ENCODE measurements at places on chromosomes 4 and X.

GRCh38 chr4:51930557-51930956 lies 87.6 kb downstream of the DCUN1D4 start:
- DNase-seq = no peak

GRCh38 chrX:38220024-38220414 lies 652 bp downstream of the SRPX start:
- no peak for DNase-seq

GRCh38 chr4:832536-832935 lies 6.6 kb upstream of the CPLX1 start:
- no peak for DNase-seq

GRCh38 chr4:6984612-6985425 lies 58.4 kb upstream of the TADA2B start:
- no peak for DNase-seq

- no peak for DNase-seq
Observed at GRCh38 chr4:102342404-102343074, 2.7 kb downstream of the SLC39A8 start.

DNA sequence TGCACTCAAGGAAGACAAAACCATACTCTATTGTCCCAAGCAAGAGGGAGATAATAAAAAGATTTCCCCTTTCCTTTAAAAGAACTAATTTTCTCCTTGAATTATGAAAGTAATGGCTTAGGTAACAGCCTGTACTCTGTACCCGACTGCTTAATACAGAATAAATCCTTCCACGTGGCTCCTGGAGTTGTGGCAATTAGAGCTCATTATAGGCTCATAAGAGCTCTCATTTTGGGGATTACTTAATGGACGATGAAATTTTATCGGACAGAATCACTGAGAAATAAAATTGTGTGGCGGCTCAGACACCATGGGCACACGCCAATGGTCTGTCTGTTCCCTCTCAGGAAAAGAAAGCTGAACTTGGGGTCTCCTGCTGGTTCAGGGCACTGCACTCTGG lies 2.8 kb upstream of the GSX2 start:
- DNase-seq = no peak

- DNase-seq = no peak
Observed at GRCh38 chrX:11431786-11432185, 138.6 kb downstream of the AMELX start.

GRCh38 chr4:146142768-146143167 lies 32.8 kb upstream of the LSM6 start:
- no peak for DNase-seq

- DNase-seq = no peak
Observed at GRCh38 chr4:174934360-174934759, 16.2 kb downstream of the ADAM29 start.

- no peak for DNase-seq
Observed at GRCh38 chr4:3263876-3264193, 14.9 kb downstream of the MSANTD1 start.

DNA sequence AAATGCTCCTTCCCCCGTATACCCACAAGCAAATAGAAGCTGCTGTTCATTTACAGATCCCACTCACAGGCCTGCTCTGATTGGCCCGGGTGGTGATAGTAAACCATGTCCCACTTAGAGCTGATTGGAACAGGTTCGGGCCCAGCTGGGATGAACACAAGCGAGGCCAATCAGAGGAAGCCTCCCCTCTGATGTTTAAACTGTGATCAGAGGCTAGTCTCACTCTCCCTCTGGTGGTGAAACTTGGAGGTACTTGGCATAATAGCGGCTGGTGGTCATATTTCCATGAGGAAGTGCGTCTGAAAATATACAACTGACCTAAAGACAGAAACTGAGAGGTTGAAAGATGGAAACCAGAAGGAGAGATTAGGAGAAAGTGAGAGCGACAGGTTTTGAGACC lies 51.5 kb upstream of the TRPC3 start:
- no peak for DNase-seq

DNA sequence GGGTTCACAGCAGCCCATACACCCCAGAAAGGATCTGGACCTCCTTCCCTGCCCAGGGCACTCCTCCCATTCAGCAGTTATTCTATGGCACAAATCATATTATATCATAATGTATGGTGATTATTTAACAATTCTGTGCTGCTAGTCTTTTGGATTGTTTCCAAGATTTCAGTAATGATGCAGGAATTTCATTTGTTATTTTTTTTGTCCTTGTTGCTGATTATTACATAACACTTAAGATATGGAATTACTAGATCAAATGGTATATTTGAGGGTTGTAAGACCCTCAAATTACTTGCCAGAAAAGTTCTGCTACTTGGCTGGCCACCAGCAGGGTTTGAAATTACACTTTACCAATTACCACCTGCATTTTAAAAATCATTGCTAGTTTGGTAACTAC lies 36.4 kb downstream of the QDPR start:
- DNase-seq = no peak

DNA sequence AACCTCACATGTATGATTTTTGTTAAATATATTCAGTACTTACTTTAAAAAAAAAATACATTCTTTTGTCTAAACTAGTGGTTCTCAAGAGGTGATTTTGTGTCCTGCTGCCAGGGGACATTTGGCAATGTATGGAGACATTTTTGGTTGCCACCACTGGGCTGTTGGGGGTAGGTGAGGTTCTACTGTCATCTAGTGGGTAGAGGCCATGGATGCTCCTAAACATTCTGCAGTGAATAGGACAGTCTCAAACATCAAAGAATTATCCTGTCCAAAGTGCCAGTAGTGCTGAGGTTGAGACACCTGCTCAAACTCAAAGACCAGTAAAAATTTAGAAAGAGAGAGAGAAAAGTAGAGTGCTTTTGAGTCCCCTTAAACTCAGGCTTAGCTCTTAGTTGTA lies 32.9 kb upstream of the PGM2 start:
- no peak for DNase-seq

- no peak for DNase-seq
Observed at GRCh38 chrX:15714529-15714928, 23.5 kb upstream of the CA5B start.

GRCh38 chr4:139279760-139280620 lies at the start of gene MGARP:
Gene MGARP, minus strand, starts transcription at chr4:139280225. Its CDS starts 67 bp downstream, at chr4:139280158.
- no peak for DNase-seq

GRCh38 chrX:1464971-1465285 lies 12.2 kb upstream of the ASMTL start:
- DNase-seq = no peak

DNA sequence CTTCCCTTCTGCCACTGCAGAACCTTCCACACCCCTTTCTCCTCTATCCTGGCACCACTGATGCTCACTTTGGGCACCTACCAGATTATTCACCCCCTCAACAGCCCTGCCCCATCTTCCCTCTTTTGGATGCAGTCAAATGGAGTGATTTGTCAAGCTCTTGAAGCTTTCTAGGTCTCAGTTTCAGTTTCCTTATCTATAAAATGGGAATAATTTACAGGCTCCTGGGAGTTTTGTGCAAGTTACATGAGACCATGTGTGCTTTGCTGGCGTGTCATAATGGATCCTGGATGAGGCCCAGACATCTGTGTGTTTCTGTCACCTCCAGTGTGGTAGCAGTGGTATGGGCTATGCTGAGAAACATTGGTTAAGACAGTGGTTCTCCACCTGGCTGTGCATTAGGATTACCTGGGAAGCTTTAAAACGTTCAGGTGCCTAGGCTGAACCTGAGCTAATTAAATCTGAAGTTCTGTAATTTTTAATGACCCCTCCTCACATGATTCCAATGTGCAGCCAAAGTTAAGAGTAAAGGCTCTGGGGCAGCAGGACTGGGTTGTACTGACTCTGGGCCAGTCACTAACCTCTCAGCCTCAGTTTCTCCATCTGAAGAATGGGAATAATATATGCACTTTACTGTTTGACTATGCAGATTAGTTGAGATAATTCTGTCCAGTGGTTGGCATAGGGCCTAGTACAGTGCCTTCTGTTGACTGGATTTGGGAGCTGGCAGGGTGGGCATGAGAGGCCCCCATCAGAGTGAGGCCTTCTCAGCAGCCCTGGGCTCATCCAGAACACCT lies 6.8 kb upstream of the MGST2 start:
- no peak for DNase-seq

- no peak for DNase-seq
Observed at GRCh38 chr4:38662522-38663089, 1.4 kb upstream of the KLF3 start.

DNA sequence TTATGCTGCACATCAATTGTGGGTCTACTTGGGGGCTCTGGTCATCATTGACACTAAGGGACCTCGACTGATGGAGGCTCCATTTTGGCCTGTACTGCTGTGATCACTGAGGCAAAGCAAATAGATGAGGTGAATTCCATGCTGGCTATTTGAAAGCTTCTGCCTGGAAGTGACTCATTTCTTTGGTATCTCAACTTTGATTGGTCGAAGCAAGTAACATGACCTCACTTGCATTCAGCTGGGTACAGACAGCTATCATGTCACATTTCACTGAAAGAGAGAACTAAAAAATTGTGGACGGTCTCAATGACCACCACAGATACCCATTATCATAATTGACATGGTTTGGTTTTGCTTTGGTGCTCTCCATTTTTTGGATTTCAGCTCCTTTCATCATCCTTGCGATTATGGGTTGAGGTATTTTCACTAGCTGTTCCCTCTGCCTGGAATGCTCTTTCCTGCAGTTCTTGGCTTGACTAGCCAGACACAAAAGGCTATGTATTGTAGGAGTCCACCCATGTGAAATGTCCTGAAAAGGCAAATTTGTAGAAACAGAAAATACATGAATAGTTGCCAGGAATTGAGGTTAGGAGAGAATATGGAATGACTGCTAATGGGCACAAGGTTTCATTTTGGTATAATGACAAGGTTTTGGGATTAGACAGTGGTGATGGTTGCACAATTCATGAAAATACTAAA lies 369.2 kb upstream of the LCORL start:
- DNase-seq = no peak

DNA sequence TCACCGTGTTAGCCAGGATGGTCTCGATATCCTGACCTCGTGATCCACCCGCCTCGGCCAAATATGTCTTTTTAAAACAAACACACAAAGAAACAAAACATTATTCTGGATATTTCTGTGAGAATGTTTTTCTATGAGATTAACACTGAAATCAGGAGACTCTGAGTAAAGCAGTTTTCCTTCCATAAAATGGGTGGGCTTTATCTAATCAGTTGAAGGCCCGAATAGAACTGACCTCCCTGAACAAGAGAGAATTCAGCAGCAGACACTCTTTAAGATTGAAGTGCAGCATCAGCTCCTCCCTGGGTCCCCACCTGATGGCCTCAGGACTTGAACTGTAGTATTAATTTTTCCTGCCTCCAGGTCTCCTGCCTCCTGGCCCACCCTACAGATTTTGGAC lies 22.4 kb upstream of the SOD3 start:
- DNase-seq = no peak

DNA sequence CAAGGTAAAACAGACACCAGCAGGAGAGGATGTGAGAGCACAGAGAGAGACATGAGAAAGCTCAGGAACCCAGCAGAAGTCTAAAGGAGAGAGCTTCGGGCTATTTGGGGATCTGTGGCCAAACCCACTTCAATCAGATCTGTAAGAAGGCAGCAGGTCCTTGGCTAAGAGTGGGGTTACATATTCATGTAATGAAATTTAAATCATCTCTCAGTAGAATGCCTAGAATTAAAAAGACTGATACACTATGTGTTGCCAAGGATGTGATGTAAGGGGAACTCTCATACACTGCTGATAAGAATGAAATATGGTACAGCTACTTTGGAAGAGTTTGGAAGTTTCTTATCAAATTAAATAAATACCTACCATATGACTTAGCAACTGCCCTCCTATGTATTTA lies 35.8 kb downstream of the PDE5A start:
- DNase-seq = no peak

DNA sequence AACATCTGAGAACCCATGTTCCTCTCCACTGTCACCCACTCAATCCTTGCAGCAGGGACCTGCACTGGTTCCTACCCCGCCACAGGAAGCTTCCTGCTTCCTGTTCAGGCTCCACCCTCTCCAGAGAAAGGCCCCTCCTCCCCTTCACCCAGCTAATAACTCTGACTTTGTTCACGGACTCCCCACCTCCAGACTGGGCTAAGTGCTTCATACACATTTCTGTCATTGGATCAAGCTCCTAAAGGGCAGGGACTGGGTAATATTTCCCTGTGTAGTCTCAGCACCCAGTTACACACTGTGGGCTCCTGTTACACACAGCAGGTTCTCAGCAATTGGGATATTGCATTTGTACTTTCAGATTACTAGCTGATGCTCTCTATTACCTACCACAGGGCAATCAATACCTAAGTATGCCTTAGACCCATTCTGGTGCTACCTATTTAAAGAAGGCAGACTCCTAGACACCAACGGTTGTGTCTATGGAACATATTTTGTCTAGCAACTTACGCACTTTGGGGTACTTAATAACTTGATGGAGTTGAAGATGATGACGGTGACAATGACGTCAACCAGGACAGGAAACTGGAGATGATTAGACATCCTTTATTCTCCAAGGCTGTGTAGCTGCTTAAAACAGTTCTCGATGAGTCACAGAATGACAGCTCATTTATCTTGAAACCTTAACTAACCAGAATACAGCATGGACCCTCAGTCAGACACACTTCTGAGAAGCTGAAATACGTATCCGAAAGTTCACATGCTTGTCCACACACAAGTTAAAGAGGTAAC lies 58.1 kb downstream of the MAML3 start:
- peak; percentile 94 for DNase-seq

GRCh38 chrX:64580035-64580434 lies 184.8 kb upstream of the MTMR8 start:
- no peak for DNase-seq

DNA sequence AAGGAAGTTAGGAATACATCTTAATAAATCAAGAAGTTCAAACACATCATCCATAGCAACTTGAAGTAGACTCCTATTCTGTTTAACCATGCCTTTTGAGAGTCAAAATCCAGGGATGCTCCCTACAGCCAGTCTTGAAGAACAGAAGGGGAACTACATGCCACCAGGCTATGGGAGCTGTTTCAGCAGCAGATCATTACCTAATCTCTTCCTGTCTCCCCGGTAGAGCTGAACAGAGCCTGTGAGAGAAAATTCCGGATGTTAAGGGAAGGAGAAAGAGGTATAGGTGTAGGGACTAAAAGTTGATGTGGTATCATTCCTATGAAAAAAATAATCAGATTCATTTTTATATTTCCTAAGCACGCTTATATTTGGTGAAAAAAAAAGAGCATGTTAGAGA lies 352.2 kb downstream of the SPRY1 start:
- no peak for DNase-seq

DNA sequence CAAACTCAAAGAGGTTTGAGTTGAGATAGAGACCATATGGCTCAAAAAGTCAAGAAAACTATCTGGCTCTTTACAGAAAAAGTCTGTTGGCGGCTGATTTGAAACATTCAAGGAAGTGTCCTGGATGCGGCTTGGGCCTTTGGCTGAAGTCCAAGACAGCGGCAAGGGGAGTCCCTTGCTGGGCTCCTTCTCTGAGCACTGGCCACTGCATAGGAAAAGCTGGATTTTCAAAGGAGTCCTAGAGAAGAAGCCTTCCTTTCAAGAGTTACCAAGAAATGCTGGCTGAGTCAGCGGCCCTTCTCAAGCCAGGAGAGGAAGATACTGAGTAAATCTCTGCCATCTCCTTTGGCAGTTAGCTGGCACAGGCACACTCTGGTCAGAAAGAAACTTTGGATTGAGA lies 12.1 kb downstream of the APLN start:
- DNase-seq = no peak
